ENCODE measurements at places on chromosomes 7 and 10.
A peak's percentile ranks its signal among the peaks of the same experiment; 100 is the strongest.

GRCh38 chr7:35849158-35849831 lies 48.4 kb downstream of the SEPTIN7 start:
- no peak for DNase-seq

- no peak for DNase-seq
These were observed 169.1 kb downstream of the LRRN3 start for GRCh38 chr7:111259991-111260390.

GRCh38 chr7:116530107-116530820 lies 5.4 kb downstream of the CAV1 start:
- DNase-seq = no peak

- DNase-seq = no peak
These were observed 826.4 kb downstream of the LRMDA start for GRCh38 chr10:76257816-76258215.

GRCh38 chr10:24930427-24930826 lies 22.0 kb downstream of the PRTFDC1 start:
- DNase-seq = no peak

DNA sequence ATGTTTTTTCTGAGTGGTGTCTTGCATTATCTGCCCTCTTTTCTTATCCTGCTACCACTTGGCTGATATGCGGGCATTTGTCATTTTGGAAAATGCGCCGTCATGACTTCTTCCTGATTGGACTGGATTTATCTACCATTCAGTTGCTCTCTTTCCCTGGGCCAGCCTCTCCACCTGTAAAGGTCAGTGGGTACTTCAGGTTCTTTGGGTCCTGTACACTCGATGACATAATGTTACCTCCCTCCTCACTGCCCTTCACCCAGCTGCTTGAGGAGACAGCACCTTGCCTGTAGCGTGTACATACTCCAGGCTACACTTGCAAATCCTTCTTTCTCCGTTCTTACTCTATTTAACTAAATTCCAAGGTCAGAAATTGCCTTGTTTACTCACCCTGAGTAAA lies 83.7 kb downstream of the RBM33 start:
- no peak for DNase-seq

DNA sequence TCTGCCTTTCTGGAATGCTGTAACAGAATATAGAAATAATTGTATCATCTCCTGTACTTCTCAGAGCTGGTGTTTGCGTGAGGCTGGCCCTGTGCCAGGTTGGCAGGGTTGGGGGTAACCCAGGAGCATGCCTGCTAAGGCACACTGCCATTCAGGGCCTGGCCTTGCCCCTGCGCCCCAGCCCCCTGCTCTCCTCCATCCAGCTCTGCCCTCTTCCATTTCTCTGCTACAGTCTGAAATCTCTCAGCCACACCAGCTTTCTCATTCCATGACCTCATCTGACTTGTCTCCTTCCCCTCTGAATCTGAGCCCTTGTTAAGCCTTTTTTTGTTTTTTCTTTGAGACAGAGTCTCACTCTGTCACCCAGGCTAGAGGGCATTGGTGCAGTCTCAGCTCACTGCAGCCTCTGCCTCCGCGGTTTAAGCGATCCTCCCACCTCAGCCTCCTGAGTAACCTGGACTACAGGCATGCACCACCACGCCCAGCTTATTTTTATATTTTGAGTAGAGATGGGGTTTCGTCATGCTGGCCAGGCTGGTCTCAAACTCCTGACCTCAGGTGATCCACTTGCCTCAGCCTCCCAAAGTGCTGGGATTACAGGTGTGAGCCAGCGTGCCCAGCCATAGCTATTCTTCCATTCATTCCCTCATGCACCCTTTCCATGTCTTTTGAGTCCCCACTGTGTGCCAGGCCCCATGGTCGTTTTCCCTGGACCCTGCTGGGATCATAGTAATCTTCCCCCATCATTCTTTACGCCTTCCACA lies 206.8 kb downstream of the CUX1 start:
- no peak for DNase-seq

DNA sequence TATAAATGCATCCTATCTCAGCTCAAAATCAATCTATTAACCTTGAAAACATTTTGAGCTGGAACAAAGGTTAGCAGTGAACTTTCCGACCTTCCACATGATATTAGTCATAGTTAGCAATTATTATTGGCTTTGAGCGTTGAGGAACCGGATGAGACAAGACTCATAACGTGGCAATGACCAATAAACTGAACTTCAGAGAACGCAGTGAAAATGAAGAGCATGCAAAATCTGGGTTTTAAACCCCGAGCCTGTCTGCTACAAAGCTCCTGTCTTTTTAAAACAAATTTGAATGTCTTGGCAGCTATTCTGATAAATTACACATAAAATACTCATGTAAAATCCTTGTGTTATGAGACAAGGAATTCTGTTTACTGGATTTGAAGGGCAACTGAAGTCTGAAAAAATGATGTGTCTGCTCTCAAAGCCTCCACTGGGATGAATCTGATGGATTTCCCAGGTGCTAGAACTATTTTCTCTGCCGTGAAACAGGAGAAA lies 74.7 kb upstream of the ITGB1 start:
- DNase-seq = no peak

GRCh38 chr7:24039991-24040624 lies 243.9 kb upstream of the NPY start:
- no peak for DNase-seq

GRCh38 chr10:69574571-69574978 lies 1.4 kb upstream of the NEUROG3 start:
- DNase-seq = no peak

DNA sequence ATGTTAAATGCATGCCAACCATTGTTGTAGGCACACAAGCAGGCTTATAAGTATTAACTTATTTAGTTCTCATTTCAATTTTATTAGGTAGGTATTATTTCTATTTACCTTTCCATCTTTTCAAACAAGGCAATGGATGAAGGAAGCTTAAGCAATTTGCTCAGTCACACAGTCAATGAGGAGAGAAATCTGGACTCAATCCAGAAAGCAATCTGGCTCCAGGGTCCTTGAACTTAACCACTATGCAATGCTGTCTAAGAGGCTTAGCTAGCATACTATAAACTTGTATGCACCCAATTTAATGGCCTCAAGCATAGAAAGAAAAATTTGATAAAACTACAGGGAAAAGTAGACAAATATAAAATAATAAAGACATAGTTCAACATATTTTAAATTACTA lies 88.6 kb downstream of the VWDE start:
- DNase-seq = no peak

- no peak for DNase-seq
These were observed 36.0 kb downstream of the COL17A1 start for GRCh38 chr10:104049504-104050250.

DNA sequence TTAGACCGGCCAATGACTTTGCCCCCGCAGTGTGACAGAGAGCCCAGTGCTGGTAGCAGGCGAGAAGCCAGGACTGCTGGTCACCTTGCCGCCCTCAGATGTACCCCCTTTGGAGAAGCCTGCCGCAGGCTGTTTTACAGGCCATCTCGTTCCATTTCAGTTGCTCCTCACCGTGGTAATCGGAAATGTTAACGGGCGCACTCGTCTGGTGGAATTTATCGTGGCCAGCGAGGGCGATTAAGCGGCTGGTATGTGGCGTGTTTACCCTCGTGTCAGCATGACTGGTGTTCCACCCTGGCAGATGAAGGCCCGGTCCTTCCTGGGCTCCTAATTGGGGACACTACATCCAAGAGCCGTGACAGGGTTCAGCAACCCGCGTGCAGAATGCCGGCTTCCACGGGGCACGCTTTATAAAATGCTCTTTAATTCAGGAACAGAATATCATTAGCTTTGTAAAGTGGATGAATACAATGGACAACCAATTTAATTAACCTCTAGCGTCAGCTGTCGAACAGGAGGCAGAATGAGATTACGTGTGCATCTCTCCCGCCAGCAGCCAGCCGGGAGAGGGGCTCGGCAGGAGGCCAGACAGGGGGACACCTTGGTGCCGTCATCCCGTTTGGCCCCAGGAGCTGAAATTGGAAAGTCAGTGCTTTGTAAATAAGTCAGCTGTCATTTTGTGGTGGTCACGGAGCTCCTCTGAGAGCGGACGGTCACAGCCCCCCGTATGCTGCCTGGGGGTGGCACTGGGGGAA lies 108.3 kb downstream of the NKX6-2 start:
- DNase-seq = no peak

- no peak for DNase-seq
These were observed 288.1 kb upstream of the PRKCQ start for GRCh38 chr10:6868036-6868725.

DNA sequence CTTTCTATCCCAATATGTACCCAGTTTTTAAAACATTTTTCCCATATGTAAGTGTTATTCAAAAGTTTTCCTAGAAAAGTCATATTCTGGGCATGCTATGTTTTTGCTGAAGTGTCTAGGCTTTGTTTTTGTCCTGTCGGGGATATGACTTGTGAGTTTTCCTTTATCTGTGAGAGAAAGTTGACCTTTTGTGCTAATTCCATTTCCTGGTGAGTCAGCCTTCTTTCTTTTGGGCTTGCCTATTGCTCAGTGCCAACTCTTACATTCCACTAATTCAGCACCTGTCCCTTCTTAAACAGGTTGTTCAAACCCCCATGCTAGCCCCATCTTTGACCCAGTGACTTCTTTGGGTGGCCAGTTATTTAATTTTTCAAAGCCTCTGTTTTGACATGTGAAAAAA lies 146.2 kb downstream of the AHR start:
- DNase-seq = no peak

DNA sequence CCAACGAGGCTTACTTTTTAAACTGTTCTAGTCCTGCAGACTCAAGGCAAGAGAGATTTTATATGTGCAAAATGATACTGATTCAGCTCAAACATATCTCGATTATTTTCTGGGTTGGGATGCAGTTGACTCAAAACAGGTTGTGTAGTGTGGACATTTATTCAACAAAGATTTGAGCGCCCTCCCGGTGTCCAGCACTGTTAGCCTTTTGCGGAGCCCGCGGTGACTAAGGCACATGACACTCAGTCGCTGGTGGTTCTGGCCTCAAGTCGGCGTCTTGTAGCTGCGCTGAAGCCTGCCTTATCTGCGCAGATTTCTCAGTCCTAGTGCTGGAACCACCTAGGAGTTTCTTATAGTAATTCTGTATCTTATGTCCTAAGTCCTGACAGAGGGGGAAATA lies 938 bp upstream of the CADPS2 start:
- DNase-seq = no peak

DNA sequence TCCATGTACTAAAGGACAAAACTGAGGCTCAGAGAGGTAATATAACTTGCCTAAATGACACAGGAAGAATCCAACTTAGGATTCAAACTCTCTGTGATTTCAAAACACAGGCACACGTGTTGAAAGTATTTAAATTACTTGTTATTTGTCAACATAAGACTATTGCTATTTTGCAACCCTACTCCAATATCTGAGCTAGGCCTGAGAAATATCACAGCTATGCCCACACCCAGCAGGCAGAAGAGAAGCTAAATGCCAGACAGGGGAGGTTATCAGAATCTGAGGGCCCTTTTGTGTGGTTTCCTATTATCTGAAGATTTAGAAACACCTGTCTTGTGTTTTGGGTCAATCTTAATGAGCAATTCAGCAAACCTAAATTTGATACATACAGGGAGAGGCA lies 204.3 kb downstream of the ANK3 start:
- no peak for DNase-seq

DNA sequence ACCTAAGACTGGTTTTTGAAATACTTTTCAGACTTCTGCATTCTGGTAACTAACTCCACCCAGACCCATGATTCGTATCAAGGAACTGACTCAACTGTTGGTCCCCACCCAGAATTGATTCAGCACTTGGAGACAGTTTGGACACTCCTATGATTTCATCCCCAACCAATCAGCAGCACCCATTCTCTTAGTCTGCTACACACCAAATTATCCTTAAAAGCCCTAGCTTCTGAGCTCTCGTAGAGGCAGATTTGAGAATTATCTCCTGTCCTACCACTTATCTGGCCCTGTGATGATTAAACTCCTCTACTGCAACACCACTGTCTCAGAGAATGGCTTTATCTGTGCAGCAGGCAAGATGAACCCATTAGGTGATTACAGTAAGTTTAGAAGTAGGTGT lies 7.7 kb upstream of the GSTO1 start:
- no peak for DNase-seq

DNA sequence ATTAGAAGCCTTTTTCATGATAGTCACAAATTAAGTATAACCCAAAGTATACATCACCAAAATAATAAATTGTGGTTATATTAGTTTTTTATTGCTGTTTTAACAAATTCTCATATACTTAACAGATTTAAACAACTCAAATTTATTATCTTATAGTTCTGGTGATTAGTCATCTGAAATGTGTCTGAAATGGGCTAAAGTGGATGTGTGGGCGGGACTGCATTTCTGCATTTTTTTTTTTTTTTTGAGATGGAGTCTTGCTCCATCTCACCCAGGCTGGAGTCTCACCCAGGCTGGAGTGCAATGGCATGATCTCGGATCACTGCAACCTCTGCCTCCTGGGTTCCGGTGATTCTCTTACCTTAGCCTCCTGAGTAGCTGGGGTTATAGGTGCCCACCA lies 891.5 kb upstream of the CELF2 start:
- DNase-seq = no peak

- DNase-seq = peak; percentile 60
These were observed 104.9 kb downstream of the CDK6 start for GRCh38 chr7:92731335-92732063.

GRCh38 chr7:99949645-99950228 lies 20.3 kb upstream of the GJC3 start:
- no peak for DNase-seq

- no peak for DNase-seq
These were observed 332.1 kb upstream of the MAGI2 start for GRCh38 chr7:79785556-79785955.

GRCh38 chr10:3398825-3399646 lies 226.5 kb upstream of the PITRM1 start:
- no peak for DNase-seq

DNA sequence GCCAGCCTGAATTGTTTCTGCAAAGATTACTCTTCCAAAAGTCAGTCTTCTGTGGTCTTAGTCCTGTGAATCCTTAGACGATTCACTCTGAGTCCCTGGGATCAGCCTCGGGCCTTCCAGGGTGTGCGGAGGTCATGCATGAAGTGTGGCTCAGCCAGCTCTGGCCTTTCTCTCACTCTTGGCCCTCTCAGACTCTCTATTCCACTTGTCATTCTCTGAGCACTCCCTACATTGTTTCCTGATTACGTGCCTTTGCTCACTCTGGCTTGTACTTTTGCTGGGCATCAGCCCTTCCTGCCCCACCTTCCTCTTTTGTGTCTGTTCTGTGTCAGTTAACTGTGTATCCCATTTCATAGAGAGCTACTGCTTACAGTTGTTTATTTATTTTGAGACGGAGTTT lies 36.0 kb downstream of the CCNY start:
- DNase-seq = no peak

DNA sequence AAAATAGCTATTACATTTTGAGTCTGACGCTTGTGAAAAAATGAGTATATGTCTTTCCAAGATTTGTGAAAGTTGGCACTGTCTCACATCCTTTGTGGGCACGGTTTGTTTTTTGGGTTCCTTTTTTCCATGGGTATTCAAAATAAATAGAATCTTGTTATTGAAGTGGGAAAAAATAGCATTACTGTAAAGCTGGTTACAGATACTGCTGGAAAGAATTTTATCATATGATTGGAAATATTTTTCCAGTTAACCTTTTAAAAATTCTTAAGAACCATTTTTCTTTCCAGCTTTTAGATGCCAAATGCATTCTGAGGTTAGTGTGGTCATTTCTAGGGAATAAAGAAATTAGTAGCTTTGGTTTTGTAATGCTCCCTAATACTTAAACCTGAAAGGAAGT lies 11.4 kb downstream of the NET1 start:
- no peak for DNase-seq

- no peak for DNase-seq
These were observed 161.3 kb downstream of the SLIT1 start for GRCh38 chr10:97024168-97025073.
